ENCODE measurements at places on chromosomes 7 and 10.

DNA sequence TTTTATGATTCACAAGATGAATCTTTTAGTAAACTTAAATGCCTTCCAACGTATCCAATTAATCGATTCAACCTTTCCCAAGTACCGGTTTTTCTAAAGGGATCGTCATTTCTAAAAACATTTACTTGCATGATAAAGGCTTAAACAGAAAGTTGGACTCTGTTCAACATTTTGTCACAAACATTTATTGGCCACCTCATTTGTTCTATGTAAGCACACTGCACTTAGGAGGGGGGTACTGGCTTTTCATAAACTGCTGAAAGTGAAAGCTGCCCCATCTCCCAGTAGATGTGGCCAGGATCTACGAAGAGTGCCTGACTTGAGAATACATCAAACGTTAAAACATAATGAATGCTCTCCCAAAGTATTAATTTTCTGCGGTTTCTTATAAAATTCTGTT lies 37.3 kb upstream of the LAMB4 start:
- DNase-seq: no peak

DNA sequence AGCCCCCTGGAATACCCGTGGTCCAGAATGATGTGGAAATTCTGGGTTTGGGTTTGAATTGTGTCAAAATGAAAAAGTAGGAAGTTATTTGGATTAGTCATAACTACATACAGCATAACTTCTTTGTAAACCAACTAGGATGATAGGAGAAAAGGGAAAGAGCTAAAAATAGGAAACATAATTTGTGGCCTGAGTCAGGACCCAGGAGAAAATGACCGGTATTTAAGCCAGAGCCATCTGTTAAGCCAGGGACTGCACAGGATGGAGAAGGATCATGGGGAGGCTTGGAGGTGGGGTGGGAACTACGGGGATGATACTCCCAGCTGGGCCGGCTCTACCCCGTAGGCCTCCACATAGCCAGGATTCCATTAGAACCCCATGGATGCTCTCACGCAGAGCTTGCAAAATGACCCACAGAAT lies 98.6 kb downstream of the MYOF start:
- no peak for DNase-seq

DNA sequence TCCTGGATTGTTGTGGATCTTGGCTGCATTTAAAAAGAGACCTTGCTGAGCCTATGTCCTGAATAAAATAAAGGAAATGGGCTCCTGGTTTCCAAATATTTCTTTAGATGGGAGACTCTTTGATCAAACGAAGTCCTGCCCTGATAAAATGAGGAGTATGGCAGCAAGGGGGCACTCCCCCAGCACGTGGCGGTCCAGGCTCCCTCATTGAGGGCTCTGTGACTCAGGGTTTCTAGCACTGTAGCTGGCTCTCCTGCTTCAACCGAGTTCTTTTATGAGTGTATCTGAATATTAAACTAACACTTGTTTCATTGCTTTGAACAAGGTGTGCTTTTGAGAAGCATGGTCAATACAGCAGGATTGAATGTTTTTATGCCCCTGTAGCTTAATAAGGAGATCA lies 114.2 kb downstream of the AVL9 start:
- DNase-seq: no peak

DNA sequence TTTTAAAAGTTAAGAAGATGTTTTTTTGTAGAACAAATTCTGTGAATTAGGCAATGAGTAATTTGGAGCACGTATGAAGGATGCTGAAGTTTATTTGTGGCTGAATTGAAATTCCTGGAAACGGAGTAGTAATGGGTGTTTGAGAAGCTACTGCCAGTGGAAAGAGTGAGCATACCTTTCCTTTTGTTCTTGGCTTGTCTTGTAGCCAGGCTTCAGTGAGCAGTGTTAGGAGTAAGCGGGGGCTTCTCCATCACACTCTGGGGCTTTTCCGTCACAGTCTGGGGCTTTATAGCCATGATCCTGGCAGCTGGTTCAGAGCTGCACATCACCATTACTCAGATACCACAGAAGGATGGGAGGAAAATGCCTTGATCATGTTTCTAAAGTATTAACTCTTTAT lies 32.3 kb downstream of the GARS1 start:
- DNase-seq: no peak

GRCh38 chr10:124414076-124414475 lies 4.6 kb downstream of the OAT start:
- no peak for DNase-seq

GRCh38 chr10:70664702-70665195 lies 7.6 kb upstream of the ADAMTS14 start:
- no peak for DNase-seq

DNA sequence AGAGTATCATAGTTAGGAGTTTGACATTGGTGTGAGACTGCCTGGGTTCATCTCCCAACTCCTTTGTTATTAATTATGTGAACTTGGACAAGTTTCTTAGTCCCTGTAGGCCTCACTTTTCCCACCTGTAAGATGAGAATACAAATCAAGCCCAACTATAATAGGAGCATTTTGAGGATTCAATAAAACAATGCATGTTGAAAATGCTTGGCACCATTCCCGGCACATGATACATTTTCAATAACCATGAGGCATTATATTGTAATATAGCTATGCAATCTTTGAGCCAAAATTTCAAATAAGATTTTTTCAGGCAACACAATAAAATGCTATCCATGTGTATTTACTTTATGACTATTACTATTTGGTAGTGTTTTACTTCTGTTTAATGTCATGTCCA lies 229.0 kb upstream of the SP4 start:
- no peak for DNase-seq

GRCh38 chr10:90577569-90577968 lies 280.3 kb downstream of the HTR7 start:
- no peak for DNase-seq

DNA sequence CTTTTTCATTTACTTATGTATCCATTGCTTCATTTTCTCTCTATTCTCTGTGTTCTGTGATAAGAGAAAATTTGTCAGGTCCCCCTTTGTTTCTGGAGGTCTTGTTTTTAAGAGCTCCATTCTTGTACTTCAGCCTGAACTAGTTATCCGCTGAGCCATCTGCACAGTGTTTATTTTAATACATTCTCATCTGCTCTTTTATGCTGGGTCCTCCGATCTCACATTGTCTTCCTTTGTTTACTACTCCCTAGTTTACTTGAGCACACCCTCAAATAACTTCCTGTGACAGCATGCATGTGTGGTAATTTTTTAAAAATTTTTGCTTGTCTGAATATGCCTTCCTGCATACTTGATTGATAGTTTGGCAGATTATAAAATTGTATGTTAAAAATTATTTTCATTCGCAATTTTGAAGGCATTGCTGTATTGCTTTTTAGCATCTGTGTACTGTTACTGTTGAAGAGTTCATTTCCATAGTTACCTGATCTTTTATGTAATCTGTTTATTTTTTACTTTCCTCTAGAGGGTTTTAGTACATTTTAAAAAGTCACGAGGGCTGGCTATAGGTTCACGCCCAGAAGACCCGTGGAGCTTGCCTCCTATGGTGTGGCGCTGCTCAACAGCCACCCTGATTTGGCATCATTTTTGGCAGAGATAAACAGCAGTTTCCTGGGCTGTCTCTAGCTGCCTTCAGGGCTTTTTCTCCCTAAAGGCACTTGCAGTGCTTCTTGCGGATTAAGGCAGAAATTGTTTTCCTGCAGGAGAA lies 31.9 kb downstream of the RSBN1L start:
- DNase-seq: peak; percentile 15

- no peak for DNase-seq
These were observed 11.3 kb downstream of the SAP25 start for GRCh38 chr7:100562195-100563099.

DNA sequence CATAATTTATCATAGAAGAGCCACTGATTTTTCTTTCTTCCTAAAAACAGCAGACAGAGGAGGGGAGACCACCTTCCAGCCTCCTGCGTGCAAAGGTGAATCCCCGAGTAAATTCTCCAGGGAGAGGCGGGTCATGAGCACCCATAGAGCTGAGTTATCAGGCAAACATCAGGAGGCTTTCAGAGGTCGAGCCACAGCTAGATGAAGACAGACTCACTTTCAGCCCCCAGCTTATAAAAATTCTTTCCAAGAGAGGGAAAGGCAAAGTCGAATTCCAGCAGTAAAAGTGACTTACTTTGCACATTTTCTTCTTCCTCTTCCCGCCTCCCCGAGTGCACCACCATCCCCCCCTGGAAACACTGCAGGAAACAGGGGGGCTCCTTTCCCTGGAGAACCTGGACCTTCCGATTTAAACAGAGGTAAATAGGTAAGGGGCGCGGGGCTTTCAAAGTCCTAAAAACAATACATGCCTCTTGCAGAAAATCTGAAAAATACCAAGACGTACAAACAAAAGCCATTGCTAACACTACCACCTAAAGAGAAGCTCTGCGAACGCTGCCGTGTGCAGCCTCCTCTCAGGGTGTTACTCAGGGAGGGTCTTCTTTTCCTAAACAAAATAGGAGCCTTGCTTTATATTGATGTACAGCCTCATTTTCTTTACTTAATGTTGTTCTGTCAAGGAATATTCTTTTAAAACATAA lies 163.8 kb downstream of the SVIL start:
- DNase-seq: no peak

- no peak for DNase-seq
These were observed 352.6 kb downstream of the ADRA2A start for GRCh38 chr10:111429288-111430028.

DNA sequence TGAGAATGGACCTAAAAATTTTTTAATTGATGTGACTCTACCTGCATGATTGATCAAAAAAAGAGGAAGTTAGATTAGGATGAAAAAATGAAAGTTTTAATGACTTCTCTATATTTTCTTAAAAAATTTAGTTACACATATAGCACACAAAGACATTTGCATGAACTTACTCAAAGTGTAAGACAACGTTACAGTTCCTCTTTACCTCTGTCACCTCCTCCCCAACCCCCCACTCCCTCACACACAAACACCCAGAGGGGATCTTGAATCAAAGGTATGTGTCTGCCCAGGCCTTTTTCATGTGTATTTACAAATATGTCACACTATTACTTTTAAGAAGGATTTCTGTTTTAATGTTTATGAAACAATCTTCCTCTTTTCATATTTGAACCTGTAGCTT lies 20.6 kb upstream of the CDCA7L start:
- no peak for DNase-seq

DNA sequence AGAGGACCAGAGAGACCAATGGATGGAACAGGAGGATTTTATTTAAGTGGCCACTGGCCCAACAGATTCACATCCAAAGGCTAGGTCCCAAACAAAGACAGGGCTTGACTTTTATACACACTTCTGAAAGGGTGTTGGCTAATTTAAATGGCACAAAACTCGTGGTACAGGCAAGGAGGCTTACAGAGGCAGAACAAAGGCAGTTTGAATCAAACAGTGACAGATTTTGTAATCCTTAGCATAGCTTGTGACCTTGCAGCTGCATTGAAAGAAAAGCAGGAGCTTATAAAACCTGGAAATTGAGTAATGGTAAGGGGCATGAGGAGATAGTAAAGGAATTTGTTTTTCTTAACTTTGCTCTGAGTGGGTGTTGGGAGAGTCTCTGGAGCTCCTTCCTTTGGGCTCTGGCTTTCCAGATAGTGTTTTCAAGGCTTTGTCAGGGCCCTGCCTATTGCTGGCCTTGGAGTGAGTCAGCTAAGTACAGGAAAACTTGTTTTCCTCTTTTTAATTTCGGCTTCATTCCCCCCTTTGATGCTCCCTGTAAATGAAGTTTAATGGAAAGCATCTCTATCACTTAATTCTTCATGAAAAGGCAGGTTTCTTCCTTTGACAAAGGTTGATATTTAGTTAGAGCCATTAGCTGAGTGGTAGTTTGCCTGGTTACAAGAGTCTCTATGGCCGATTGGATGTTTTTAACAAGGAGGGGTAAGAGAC lies 96.9 kb downstream of the TRIM24 start:
- no peak for DNase-seq

GRCh38 chr7:156363751-156364150 lies 276.8 kb upstream of the RNF32 start:
- no peak for DNase-seq

DNA sequence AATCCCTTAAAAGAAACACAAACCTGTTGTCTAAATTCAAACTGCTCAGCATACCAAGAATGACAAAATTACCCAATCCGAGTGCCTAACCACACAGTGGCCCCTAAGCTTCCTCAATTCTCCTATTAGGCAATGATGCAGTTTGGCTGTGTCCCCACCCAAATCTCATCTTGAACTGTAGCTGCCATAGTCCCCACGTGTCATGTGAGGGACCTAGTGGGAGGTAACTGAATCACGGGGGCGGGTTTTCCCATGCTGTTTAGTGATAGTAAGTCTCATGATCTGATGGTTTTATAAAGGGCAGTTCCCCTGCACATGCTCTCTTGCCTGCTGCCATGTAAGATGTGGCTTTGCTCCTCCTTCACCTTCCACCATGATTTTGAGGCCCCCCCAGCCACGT lies 21.9 kb downstream of the PSAP start:
- DNase-seq: no peak

DNA sequence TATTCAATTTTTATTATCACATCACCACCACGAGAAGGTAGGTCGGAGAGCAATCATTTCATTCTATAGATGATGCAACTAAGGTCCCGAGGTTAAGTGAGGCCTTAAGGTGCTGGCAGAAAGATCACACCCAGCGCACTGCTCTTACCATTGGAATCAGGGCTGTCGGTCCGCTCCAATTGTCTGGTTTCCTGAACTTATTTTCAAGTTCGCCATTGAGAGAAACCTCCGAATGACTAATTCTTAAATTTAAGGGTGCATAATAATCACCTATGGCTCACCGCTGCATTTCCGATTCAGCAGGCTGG lies 625 bp upstream of the GSTO2 start:
- DNase-seq: no peak

DNA sequence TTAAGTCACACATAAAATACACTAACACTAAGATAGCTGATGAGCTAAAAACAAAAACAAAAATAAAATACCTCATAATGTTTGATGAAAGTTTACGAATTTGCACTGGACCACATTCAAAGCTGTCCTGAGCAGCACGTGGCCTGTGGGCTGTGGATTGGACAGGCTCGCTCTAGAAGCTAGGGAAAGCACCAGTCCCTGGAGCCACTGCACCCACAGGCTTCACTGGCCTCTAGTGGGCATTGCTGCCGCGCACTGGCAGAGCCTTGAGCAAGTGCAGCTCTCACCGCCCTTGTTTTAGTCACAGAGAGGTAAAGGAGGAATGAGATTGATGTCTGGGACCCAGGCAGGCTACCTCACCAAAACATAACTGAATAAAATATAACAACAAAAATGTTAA lies 67.6 kb downstream of the PAX2 start:
- no peak for DNase-seq
